Occipital lobe (tissue), 3 donors: ENCODE measurements at places on chromosomes 2 and 18. TPM values are rescaled to one million over a fixed set of nuclear protein-coding genes. Genes with fewer than 3 reads are reported as not detected.

Gene CCDC148
- total RNA-seq, result 25.7 TPM

Gene ICOS
- not detected for total RNA-seq

Gene ALLC
- not detected for total RNA-seq

Gene SATB2
- total RNA-seq, result 532 TPM

Gene SERPINB13
- not detected for total RNA-seq

Gene SLC14A1
- total RNA-seq, result 4.1 TPM

Gene CCDC68
- 0.62 TPM for total RNA-seq

Gene DSC2
- total RNA-seq, result 5.9 TPM

Gene MYCN
- total RNA-seq, result 75.5 TPM

GRCh38 chr18:710418-711300, 1.8 kb downstream of the ENOSF1 start:
- no peak for DNase-seq

- DNase-seq, result no peak
Observed at GRCh38 chr2:218860950-218861381, 1.4 kb downstream of the WNT6 start.

DNA sequence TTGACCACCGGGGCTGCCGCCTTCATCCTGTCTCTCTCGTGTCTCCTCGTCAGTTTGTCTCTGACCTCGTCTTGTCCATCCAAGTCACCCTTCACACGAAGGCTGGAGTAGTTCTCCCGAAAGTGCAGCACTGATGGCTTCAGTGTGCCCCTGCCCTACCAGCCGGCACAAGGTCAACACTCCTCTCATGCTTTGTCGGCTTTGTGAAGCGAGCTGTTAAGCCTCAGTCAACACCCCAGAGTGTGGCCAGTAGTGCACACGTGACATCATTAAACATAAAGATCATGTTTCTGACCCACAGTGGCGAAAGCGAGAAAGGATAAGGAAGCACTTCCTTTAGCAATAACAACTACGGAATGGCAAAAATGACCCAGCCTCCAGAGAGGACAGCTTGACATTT, 23.2 kb downstream of the ACKR3 start:
- DNase-seq, result no peak

DNA sequence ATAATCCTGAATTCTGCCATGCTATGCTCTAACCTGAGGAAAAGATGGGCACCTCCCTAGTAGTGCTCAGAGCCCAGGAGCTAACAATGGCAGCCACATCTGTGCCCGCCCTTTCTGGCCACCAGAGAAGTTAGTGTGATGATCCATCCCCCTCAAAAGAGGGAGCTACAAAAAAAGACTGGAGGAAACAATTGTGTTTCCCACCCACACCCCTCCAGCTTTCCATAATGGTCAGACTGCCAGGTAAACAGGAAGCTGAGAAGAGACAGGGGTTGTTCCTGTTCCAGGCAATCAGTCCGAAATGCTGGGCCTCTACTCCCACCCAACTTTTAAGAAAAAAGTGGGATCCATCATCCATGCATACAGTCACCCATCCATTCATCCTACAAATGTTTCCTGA, 3.2 kb downstream of the TBC1D8 start:
- no peak for DNase-seq

- no peak for DNase-seq
Observed at GRCh38 chr2:217208867-217209266, 349.0 kb upstream of the TNP1 start.

DNA sequence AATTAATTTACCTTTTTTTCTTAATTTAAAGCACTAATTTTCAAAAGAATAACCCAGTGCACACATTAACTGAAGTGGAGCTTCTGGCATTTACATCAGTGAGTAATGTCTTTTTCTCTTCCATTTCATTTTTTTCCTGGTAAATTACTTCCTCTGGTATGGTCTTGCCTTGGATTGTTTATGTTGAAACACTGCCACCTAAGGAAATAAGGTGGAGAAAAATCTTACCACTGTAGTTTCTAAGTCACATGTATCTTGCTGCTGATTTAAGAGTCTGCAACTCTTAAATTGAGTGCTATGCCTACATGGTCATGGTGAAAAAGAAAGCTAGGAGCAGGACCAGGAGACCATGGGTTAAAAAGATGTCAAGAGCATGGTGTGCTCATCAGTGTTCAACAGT, 51.0 kb downstream of the TTC27 start:
- DNase-seq, result no peak

GRCh38 chr2:216665717-216666116, 29.6 kb downstream of the IGFBP5 start:
- no peak for DNase-seq

- no peak for DNase-seq
Observed at GRCh38 chr2:50650403-50650810, 381.5 kb downstream of the NRXN1 start.

DNA sequence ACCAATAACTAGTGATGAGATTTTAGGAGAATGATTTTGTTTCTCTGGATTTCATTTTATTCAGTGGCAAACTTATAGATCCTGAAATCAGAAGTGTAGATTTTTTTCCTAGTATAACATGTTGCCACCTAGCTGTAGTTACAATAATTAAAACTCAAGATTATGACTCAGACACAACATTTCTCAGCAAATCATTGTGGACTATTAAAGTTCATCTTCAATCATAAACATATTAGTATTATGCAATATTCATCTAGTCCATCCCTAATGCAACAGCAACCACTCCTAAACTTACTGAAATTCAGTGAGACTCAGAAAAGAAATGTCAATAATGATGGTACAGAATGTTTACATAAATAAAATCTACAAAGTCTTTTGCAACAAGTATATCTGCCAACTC, 51.3 kb downstream of the USP34 start:
- no peak for DNase-seq

DNA sequence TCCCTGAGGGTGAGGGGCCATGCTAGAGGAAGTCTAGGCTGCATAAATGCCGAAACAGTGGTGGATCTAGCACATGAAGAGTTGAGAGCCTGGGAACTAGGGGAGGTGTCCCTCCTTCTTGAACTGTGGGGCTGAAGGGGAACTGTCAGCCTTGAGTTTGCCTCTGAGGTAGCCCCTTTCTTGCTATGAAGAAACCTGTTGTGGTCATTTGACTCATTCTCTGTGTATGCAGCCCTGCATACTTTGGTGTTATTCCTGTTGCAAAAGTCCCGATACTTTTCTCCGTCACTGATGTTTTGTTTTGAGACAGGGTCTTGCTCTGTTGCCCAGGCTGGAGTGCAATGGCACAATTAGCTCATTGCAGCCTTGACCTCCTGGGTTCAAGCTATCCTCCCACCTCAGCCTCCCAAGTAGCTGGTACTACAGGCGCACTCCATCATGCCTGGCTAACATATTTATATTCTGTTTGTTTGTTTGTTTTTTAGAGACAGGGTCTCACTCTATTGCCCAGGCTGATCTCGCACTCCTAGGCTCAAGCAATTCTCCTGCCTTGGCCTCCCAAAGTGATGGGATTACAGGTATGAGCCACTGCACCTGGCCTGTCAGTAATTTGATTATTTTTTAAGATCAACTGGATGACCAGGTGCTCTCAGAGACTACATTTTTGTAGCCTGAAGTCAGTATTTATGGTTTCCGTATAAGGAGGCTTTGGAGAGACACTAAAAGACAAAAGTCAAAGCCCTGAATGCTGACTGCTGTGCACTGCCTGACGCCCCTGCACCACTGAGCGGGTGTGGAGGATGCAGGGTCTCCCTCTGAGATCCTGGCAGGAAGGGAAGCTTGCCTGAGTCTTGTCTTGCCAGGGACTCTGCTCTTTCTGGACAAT, 126.0 kb upstream of the MSH6 start:
- no peak for DNase-seq

GRCh38 chr18:79961527-79962291, 2.7 kb upstream of the HSBP1L1 start:
- DNase-seq, result no peak

GRCh38 chr2:219123356-219124135, 37.1 kb downstream of the NHEJ1 start:
- DNase-seq, result no peak

DNA sequence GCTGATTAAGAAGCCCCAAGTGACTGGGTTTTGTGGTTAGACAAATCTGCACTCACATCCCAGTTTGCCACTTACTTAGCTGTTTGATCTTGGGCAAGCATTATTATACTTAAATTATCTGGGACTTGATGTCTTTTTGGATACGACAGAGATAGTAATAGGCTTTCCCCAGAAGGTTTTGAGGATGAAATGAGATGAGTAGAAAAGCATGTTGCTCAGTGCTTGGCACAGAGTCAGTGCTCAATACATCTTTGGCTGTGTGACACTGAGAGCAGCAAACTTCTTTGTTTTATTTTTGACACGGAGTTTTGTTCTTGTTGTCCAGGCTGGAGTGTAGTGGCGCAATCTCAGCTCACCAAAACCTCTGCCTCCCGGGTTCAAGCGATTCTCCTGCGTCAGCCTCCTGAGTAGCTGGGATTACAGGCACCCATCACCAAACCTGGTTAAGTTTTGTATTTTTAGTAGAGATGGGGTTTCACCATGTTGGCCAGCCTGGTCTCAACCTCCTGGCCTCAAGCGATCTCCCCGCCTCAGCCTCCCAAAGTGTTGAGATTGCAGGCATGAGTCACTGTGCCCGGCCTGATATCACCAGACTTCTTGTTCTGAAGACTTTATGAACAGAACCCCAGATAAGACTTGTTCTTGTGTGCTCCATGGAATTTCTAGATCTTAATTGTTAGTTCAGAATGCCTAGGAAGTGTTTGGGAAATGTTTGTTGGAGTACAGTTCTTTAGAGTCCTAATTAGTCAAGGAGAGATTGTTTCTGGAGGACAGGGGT, 521.2 kb downstream of the SLC4A3 start:
- no peak for DNase-seq
